ENCODE measurements at places on chromosomes 4 and X.
A peak's percentile ranks its signal among the peaks of the same experiment; 100 is the strongest.

- DNase-seq = no peak
Measured at GRCh38 chr4:24003926-24004325, 114.1 kb upstream of the PPARGC1A start.

DNA sequence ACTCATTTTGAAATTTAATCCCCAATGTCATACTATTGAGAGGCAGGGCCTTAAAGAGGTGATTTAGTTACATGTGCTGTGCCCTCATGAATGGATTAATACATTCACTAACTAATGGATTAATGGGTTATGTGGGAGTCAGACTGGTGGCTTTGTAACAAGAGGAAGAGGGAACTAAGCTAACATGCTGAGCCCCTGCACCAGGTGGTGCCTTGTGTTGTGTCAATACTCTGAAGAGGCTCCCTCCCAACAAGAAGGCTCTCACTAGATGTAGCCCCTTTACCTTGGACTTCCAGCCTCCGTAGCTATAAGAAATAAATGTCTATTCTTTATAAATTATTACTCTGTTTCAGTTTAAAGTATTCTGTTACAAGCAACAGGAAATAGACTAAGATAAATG lies 411.9 kb upstream of the EMCN start:
- peak; percentile 40 for DNase-seq

DNA sequence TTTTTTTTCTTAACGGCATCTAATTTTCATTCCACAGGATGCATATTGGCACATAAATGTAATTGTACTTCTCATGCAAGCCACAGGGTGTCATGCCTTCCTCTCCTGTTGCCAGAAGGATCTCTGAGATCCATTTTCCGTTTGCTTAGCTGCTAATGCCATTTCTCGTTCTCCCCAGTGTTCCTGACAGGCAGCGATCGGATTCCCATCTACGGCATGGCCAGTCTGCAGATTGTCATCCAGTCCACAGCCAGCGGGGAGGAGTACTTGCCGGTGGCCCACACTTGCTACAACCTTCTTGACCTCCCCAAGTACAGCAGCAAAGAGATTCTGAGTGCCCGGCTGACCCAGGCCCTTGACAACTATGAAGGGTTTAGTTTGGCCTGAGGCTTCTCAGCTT lies 8.9 kb upstream of the NAP1L5 start:
- peak; percentile 42 for DNase-seq

- DNase-seq = no peak
Measured at GRCh38 chr4:159101988-159102621, 774 bp upstream of the RAPGEF2 start.

DNA sequence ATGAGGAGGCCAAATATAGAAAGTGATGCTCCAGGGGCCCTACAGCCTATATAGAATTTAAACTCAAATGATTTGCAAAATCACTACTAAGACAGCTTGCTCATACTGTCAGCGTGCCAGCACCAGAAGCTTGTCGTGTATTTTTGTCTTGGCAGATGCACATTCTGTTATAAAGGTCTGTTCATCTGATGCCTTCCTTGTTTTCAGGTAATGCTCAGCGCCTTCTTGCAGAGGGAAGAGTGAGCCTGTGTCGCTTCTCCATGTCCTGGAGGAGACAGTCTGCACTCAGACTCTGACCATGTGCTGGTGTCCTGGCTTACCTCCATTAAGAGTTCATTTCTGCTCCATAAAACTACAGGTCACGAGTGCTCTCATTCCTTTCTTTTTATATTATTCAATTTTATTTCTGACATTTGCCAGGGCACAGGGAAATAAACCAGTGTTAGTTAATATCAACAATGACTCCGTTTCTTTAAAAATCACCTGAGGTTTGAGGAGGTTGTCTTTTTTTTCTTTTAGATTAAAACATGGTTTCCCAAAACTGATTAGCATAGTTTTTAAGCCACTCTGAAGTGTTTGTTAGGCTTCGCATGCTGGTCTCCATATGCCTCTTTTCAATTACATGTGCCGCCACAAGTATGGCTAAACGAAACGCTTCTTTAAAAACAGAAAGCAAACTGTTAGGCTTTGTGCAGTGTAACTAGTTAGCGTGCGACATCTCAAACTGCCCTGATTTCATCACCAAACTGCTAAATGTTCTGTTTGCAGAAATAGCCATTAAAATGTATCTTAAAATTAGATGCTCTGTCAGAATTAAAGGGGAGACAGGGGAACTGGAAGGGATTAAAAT lies 215.2 kb upstream of the GK2 start:
- DNase-seq = peak; percentile 1

DNA sequence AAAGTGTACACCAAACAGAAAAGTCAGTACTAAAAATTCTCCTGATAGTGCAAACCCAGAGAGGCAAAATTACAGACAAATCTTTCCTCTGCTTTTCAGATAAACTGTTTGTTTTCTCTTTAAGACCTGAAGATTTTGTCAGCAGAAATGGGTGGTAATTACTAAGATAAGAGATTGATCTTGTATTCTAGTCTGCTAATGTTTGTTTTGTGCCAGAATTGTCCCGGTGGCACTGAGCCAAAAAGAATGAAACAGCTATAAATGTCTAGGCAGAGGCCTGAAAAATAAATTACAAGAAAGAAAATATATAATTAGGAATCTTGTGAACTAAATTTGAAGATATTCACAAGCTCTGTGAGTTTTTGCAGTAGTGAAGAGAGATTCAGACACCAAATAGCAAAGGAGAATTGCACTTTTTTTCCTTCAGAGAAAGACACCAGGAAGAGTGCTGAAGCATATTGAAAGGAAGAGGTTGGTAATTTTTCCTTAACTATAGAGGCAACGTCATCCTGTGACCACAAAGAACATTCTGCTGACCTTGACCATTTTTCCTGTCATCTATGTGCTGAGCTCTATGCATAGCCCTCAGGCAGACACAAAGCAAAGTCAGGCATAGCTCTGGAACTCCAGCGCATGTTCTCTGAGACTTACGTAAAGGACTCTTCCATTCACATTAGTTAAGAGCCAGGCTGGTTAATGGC lies 314.5 kb upstream of the RASGEF1B start:
- DNase-seq = no peak

- DNase-seq = no peak
Measured at GRCh38 chr4:14862891-14863290, 139.4 kb upstream of the CPEB2 start.

Measured in NCI-H1092 (cell line).